ENCODE measurements at places on chromosomes 16 and 17.

DNA sequence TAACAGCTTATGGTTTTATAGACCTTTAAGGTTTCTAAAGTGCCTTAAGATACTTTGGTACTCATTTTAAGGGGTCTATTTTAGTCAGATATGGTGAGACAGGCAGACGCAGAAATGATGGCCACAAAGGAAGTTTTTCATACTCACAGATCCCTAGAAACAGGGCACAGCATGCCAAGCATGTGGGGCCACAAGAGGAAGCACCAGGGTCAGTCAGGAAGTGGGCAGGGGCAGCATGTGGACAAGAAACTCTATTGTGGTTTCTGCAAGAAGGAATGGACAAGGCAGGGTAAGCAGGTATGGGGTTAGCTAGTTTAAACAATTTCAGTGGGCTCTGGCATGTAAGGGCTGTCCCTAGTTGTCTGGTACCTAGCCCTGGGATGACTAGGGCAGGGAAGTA is 8.5 kb downstream of the EFCAB3 start:
- no peak for DNase-seq

GRCh38 chr17:9183306-9183705 is 162.0 kb downstream of the NTN1 start:
- DNase-seq = no peak

GRCh38 chr17:33038740-33039139 is 47.1 kb downstream of the SPACA3 start:
- peak; percentile 30 for DNase-seq

GRCh38 chr17:77842528-77843147 is 115.9 kb upstream of the TNRC6C start:
- DNase-seq = no peak
